ENCODE measurements at places on chromosomes 12 and 14.

- DNase-seq = no peak
Observed at GRCh38 chr14:67973436-67973835, 153.9 kb downstream of the RAD51B start.

DNA sequence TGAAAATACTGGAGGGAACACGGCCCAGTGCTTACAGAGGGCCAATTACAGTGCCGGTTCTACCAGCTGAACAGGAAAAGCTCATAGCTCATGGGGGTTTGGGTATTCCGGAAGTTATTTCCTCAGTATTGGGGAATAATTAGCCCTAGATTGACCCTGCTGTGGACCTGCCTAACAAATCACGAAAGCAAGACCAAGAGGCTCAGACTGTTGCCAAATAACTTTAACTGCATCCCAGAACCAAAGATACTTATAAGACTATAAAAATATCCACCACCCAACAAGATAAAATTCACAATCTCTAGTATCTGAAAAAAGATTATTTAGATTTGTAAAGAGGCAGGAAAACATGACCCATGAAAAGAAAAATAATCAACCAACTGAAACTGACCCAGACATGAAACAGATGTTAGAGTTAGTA, 8.0 kb upstream of the OR5AU1 start:
- DNase-seq = no peak

DNA sequence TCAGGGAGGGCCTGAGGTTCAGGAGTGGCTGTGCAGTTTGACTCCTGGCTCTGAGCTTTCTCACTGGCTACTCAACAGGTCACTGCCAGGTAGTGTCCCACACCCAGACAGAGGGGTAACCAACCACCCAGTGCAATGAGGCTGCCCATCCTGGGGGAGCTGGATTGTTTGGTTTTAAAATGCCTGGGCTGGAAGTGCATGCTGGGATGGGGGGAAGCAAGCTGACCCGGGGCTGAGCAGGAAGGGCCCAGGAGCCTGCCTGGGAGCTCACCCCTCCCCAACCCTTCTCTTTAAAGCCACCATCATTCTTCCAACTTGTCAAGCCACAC, 12.6 kb upstream of the ABHD12B start:
- no peak for DNase-seq

GRCh38 chr14:60079723-60080122, 12.0 kb upstream of the PCNX4 start:
- no peak for DNase-seq

GRCh38 chr12:2052826-2053678, at the start of gene CACNA1C:
TSS of gene CACNA1C (plus strand) at chr12:2052987. CDS start at chr12:2053563, 576 bp downstream.
- peak; percentile 34 for DNase-seq

Measured in activated CD4-positive, alpha-beta T cell treated with anti-CD3 and anti-CD28 coated beads, Interleukin-2, amount 50 U/mL, for 1 hour (primary cell).